Hepatocyte (in vitro differentiated cells): ENCODE measurements at places on chromosomes 7 and 10. TPM values are rescaled to one million over a fixed set of nuclear protein-coding genes. Genes with fewer than 3 reads are reported as not detected.

DNA sequence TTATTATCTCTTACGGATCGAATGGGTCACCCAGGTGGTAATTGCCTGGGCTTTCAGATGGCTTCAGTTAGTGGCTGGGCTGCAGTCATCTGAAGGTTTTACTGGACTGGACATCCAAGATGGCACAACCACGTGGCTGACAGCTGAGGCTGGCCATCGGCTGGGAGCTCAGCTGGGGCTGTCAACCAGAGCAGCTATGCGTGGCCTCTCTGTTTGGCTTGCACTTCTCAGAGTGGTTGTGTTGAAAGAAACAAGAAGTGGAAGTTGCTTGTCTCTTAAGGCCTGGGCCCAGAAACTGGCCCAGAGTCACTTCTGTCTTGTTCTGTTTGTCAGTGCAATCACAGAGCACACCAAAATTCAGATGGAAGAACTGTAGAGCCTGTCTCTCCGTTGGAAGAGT is 5.7 kb upstream of the GDI2 start:
- no peak for DNase-seq
- no peaks in the 10 kb centered on the region for H3K36me3 ChIP-seq
- H3K4me1 ChIP-seq: peaks cover 10% of the 10 kb centered on the region
- H3K27ac ChIP-seq: no peak overlapping the region
- no peaks in the 10 kb centered on the region for H3K27me3 ChIP-seq

PLEKHS1 gene
- 0.23 TPM in 1 of 2 replicates, not detected in the other for total RNA-seq

ICA1 gene
- 32.9 and 36.7 TPM in 2 replicates for total RNA-seq

- no peaks in the 10 kb centered on the region for H3K27me3 ChIP-seq
- H3K36me3 ChIP-seq: no peaks in the 10 kb centered on the region
- DNase-seq: peak; percentile 75
- H3K4me1 ChIP-seq: no peaks in the 10 kb centered on the region
- H3K4me3 ChIP-seq: peak overlapping the region; percentile 73
These were observed 771 bp downstream of the PHYHIPL start for GRCh38 chr10:59177031-59177797.

CDHR1 gene
- total RNA-seq: 0.03 and 0.24 TPM in 2 replicates

DNA sequence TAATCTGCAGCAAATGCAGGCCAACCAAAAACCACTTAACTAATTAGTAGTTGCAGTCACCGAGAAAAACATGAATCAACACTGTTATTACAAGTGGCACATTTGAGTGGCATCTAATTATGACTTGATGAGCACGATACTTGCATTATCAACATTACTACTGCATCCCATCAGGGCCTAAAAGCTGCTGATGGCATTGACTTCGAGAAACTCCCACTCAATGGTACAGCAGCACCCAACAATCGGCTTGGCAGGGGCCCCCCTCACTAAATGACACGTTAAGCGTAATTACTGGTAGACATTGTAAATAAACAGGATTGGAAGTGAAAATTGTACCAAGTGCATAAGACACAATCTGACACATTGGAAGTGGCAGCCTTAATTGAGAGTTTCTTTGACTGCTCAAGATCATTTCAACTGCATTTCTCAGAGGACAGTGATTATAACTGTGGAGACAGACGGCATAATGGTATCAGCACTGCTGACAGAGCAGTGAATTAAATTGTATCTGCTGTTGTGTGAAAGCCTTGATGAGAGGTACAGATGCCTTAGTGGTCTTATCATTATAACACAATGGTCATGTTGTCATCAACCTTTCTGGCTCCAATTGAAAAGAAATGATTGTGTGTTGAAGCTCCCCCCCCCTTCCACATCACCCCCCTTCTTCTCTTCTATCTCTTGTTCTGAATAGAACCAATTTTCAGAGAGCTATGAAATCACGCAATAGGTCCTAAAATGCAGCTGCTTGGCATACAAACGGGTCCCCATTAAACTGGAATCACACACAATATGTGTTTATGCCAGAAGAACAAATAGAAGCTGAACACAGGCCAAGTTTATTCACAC is 43.4 kb downstream of the SHTN1 start:
- H3K4me3 ChIP-seq: no peak overlapping the region
- DNase-seq: no peak
- no peaks in the 10 kb centered on the region for H3K36me3 ChIP-seq
- no peak overlapping the region for H3K27ac ChIP-seq
- H3K27me3 ChIP-seq: no peaks in the 10 kb centered on the region

DNA sequence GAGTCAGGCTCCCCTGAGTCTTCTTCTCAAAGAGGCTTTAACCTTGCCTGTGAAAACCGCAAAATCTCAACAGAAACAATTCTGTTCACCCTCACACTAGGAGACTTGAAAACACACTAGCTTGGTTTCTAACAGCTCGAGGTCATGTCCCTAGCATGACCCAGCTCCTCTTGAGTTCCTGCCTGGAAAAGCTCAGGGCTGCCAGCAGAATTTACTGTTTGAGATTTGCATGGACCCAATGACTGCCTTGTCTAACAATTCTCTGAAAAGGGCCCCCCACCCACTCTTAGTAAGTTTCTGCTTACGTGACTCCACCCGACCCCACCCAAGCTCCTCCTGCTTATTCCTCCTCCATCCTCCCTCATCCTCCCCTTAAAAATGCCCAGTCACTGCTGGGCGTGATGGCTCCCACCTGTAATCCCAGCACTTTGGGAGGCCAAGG is 85.1 kb upstream of the KMT2C start:
- H3K27me3 ChIP-seq: no peaks in the 10 kb centered on the region
- H3K27ac ChIP-seq: no peak overlapping the region
- DNase-seq: no peak

AFAP1L2 gene
- 5.5 and 6.1 TPM in 2 replicates for total RNA-seq

- H3K4me3 ChIP-seq: no peak overlapping the region
- peaks cover 9% of the 10 kb centered on the region for H3K4me1 ChIP-seq
- no peak overlapping the region for H3K27ac ChIP-seq
- H3K27me3 ChIP-seq: no peaks in the 10 kb centered on the region
- no peak for DNase-seq
These were observed 148.4 kb upstream of the KLF14 start for GRCh38 chr7:130882396-130882795.

CTAGE4 gene
- 5.5 and 5.8 TPM in 2 replicates for total RNA-seq

DNA sequence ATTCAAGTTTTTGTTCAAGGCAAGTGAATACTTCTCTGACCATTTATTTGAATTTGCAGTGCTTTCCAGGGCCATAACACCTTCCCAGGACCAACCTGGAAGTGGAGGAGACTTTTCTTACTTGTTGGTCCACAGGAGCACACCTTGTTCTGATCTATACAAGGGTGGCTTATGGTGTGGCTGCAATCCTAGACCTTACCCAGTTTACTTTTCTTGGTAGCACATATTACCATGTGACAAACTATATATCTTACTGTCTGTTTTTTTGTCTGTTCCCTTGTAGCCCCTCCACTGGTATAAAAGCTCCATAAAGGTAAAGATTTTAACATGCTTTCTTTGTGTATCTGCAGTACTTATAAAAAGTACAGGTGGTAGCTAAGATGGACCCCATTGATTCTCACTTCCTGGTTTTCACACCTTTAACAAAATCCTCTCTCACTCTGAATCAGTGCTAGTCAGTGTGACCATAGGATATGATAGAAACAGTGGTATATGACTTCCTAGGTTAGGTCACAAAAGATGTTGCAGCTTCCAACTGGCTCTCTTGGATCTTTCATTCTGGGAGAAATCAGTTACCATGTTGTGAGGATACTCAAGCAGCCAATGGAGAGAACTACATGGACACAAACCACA is 5.6 kb upstream of the ASB4 start:
- no peaks in the 10 kb centered on the region for H3K36me3 ChIP-seq
- no peak for DNase-seq
- no peaks in the 10 kb centered on the region for H3K27me3 ChIP-seq
- H3K4me1 ChIP-seq: peaks cover 5% of the 10 kb centered on the region
- H3K27ac ChIP-seq: no peak overlapping the region
- H3K4me3 ChIP-seq: no peak overlapping the region

CACNA2D1 gene
- total RNA-seq: 9.0 and 18.9 TPM in 2 replicates

GJD4 gene
- total RNA-seq: 0.17 TPM in 1 of 2 replicates, not detected in the other

DNA sequence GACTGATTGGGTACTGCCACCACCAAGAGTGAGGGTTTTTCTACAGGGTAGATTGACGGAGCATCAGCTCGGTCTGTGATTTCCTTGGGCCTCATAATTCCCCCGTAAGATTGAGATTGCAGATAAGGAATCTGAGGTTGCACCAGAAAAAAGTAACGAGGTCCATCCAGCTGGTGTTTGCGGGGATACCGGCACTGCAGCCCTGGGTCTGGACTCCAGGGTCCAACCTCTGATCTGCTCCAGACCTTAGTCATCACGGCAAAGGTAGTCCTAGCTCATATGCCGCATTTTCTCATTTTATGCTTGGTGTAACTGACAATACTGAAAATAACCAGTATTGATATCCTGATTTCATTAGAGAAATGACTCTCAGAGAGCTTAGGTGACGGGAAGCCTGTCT is 3.9 kb downstream of the CARD11 start:
- no peak overlapping the region for H3K4me3 ChIP-seq
- DNase-seq: no peak
- no peak overlapping the region for H3K27ac ChIP-seq
- no peaks in the 10 kb centered on the region for H3K36me3 ChIP-seq
- no peaks in the 10 kb centered on the region for H3K27me3 ChIP-seq
- H3K4me1 ChIP-seq: no peaks in the 10 kb centered on the region

DNA sequence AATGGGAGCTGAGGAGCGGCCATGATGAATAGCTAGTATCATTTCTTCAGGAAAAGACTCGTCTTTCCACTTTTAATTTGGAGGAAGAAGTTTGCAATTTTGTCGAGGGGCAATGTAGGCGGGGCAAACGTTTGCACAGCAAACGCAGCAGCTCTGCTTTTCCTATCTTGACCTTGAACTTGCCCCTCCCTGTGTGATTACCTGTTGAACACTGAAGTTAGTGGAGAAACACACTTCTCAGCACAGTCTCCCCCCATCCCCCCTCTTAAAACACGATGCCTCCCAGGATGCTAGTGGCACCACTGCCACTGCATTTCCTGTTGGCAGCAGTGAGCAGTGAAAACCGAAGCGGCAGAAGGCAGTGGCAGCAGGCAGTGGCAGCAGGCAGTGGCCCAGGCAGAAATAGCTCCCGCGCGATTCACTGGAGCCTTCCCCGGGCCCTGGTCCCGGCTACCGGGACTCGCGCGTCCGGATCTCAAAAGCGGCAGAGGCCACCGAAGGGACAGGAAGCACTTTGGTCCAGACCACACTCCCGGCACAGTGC is at the start of gene EPDR1:
TSS of gene EPDR1 (plus strand) at position 336 of the 544 bp plus-strand sequence. CDS start 300 bp downstream, outside the sequence.
- H3K36me3 ChIP-seq: no peaks in the 10 kb centered on the region
- peak within 1 kb of the TSS; percentile 37 for H3K27ac ChIP-seq
- H3K4me1 ChIP-seq: no peaks in the 10 kb centered on the region
- peaks cover 59% of the 10 kb centered on the region for H3K27me3 ChIP-seq
- peak; percentile 62 for DNase-seq
- peak within 1 kb of the TSS; percentile 48 for H3K4me3 ChIP-seq

FAM241B gene
- 3.7 TPM in 2 replicates for total RNA-seq

DNA sequence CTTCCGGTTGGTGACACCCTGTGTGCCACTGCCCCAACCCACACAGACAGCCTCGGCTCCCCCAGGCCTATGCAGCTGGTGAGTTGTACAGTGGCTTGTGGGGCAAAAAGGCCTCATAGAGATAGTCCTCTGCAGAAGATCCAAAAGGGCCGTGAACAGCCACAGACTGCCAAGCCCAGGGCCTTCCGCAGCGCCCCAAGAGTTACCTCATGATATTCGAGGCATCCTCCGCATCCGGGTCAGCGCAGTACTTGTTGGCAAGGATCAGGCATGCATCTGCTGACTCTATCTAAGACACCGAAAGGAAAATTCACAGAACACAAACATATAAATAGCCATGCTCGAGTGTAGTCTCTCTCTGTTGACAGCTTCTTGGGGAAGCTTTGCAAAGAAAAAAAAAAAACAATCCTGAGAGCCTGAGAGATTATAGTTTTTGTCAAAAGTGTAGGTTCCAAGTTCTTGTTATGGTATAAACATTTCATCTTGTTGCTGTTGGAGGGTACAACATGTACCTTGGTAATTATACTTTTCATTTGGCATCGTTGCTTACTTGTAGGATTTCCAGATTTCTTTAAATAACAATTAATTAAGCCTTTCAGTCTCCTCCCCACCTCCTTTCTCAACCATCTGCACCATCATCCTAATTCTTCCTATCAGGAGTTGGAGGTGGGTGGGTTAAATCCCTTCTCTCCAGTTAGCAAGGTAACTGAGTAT is 553.0 kb downstream of the KCNMA1 start:
- H3K36me3 ChIP-seq: no peaks in the 10 kb centered on the region
- no peak overlapping the region for H3K4me3 ChIP-seq
- no peak for DNase-seq
- no peak overlapping the region for H3K27ac ChIP-seq
- no peaks in the 10 kb centered on the region for H3K27me3 ChIP-seq

LIPK gene
- total RNA-seq: not detected in 2 replicates

PNLIPRP3 gene
- total RNA-seq: 0.93 and 1.0 TPM in 2 replicates

DNA sequence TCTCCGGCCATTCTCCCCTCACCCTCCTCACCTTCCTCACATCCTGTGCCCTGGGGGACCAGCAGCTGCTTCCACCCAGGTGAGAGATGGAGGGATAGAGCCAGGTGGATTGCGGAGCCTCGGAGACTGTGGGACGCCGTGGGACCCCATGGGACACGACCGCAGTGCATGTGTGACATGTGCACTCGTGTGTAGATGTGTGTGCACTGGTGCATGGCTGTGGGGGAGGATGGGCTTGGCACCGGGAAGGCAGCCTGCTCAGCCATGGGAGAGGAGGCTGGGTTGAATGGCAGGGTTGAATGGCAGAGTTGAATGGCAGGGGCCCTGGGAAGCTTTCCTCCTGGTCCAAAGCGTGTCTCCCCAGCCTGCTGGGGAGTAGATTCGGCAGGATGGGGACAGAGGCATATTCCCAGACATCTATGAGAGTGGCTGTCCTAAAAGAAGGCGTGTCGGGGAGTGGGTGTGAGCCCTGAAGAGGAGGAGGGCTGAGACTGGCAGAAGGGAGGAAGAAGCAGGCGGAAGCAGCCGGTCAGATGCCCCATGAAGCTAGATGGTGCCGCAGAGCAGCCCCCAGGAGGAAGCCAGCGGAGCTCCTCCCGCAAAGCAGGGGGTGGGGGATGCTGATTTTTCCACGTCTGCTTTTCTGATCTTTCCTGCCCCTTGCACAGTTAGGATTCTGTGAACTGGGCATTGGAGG is 815 bp downstream of the GIMAP8 start:
- DNase-seq: no peak
- H3K4me1 ChIP-seq: no peaks in the 10 kb centered on the region
- no peaks in the 10 kb centered on the region for H3K36me3 ChIP-seq
- H3K4me3 ChIP-seq: no peak overlapping the region

CPED1 gene
- total RNA-seq: 29.4 and 30.5 TPM in 2 replicates

DNA sequence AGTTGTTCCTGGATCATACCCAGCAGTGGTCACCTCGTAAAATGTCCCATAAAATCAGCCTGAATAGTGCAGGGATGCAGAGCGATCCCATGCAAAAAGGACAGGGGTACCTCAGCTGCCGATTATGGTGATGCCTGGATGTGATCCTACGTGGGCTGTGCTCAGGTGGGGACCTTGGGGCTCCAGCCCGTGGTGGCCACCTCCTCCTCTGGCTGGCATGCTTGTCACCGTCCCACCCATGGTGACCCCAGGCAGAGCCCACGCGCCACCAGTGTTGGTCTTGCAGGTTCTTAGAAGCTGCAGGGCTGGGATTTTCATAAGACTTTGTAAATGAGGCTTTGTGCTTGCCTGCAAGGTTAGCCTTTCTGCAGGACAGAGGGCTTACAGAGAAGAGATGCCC is 97.2 kb downstream of the GLRX3 start:
- DNase-seq: no peak
- H3K27me3 ChIP-seq: no peaks in the 10 kb centered on the region
- H3K4me1 ChIP-seq: no peaks in the 10 kb centered on the region
- H3K27ac ChIP-seq: no peak overlapping the region
- no peak overlapping the region for H3K4me3 ChIP-seq
- no peaks in the 10 kb centered on the region for H3K36me3 ChIP-seq

COL13A1 gene
- total RNA-seq: 2.7 and 4.5 TPM in 2 replicates

MNX1 gene
- total RNA-seq: 2.3 and 2.8 TPM in 2 replicates

C7orf25 gene
- 5.9 and 9.9 TPM in 2 replicates for total RNA-seq
